NCI-H187 treated with DMSO at 0.1 percent for 48 hours (cell line): ENCODE measurements at places on chromosomes 5 and 9.

DNA sequence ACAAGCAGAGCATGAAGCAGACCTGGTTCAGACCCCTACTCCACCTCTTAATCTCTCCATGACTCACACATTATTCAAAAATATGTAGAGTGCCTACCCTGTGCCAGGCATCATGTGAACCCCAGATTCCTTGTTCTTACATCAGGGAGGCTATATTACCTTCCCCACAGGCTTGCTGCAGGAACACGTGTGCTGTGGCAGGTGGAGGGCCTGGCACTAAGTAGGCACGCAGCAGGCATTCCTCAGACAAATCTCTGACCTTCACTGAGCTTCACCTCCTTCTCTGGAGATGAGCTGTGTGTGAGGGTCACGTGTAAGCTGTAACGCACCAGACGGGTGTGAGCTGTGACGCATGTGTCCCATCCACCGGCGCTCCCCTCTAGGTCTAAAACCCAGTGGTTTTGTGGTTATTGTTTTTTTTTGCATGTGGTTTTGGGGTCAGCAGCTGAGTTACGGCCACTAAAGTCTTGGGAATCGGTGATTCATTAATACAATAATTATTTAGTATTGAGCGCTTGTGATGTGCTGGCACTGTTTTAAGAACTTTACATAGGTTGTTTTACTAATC lies 30.3 kb downstream of the ANGPTL2 start:
- no peak for DNase-seq

- no peak for DNase-seq
Observed at GRCh38 chr5:83050723-83051340, 26.4 kb downstream of the TMEM167A start.

DNA sequence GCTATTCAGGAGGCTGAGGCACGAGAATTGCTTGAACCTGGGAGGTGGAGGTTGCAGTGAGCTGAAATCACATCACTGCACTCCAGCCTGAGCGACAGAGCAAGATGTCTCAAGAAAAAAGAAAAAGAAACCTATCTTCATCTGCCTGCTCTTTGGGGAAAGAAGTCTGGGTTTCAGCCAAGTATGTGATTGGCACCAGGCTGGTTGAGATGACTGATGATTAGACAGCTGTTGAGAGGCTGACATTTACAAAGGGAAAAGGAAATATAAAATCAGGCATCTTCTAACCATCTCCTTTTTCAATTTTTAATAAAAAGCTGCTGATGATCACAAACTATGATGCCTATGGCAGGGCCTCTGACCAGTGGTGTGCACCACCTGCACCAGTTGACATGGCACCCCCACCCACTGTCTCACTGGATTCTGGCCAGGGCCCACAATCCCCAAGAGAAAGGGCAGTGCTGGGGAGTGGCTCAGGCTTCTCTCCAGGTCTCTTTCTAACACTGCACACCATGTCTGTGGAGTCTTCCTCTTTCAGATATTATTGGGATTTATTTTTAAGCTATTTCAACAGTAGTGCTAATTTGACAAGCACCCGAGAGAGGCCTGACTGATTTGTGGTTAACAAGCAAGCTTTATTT lies 17.2 kb upstream of the C5orf15 start:
- no peak for DNase-seq

GRCh38 chr5:157558041-157558595 lies 17.5 kb downstream of the ADAM19 start:
- DNase-seq: no peak

DNA sequence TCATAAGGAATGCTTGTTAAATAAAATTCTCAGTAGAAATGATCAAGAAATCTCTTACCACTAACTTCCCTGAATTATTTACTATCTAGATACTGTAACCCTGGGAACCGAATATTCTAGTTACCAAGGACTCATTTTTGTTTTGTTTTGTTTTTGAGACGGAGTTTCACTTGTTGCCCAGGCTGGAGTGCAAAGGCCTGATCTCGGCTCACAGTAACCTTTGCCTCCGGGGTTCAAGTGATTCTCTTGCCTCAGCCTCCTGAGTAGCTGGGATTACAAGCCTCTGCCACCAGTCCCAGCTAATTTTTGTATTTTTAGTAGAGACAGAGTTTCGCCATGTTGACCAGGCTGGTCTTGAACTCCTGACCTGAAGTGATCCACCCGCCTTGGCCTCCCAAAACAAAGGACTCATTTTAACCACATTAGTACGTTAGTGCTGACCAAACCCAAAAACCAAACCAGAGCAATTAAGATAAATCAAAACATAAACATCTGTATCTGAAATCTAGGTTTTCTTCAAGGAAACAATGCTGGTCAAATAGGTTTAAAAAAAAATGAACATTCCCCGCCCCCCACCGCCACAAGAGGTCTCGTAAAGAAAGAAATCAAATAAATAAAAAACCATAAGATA lies 3.7 kb downstream of the TXN start:
- DNase-seq: no peak

DNA sequence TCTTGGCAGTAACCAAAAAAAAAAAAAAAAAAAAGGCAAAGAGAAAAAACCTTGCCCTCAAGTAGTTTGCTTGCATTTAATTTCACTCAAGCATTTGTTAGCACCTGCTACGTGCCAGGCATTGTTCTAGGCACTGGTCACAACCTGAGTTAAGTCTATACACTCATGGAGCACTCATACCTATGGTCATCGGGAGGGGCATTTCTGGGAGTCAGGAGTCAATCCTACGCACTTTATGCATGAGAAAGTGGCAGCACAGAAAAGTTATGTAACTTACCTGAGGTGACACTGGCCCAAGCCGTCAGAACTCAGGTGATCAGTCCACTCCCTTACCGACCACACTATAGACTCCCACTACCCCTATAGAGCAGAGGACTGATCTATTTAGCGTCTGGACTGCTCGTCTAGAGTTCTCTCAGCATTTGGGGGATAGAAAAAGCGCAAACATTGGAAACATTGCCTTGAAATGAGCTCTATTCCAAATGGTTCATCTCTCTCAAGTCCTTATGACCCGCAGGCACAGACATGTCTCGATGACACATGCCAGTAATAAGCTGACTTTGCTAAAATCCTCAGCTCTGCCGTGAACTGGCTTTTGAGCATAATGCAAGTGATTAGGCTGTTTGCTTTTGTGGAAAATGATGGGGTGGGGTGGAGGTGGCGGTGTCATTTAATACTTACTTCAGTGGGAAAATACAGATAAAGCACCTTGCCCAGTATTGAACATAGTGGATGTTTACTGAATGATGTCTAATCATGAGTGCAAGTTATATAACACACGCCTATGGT lies 160.2 kb downstream of the ARHGEF28 start:
- DNase-seq: no peak

- no peak for DNase-seq
Observed at GRCh38 chr5:42604171-42604711, 152.4 kb upstream of the CCDC152 start.

DNA sequence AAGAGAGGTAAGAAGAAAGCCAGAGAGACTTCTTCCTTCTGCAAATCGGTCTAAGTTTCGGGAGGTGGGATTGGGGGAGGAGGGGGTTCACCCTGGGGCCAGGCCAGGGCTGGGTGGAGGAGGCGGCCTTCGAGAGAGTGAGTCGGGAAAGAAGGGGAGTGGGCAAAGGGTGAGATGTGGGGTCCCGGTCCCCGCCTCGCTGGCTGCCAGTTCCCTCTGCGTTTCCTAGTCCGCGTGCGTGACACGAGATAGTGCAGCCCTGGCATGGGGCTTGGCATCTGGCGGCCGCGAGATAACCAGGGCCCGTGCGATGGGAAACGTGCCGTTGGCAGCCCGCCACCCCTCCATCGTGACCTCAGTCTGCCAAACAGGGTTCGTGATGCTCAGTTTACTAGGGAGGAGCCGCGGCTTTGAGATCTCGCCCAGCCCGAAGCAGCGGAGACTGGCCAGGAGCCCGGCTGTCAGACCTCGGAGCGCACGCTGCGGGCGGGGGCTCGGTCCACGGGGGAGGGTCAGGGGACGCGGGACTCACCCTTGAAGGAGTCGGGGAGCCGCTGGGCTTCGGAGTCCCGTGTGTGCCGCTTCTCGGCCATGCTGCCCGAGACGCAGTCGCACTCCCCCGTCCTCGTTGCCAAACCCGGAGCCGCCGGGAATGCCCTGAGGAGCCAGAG lies at the start of gene STOM:
TSS of gene STOM (minus strand) at position 656 of the 671 bp plus-strand sequence. CDS start at position 593, 63 bp downstream.
- no peak for DNase-seq

- no peak for DNase-seq
Observed at GRCh38 chr9:126499005-126499910, 114.5 kb upstream of the LMX1B start.

- DNase-seq: no peak
Observed at GRCh38 chr5:25570067-25570583, 925.3 kb upstream of the CDH10 start.

- no peak for DNase-seq
Observed at GRCh38 chr9:6893350-6894131, 135.8 kb downstream of the KDM4C start.

GRCh38 chr5:160327818-160328217 lies 15.5 kb upstream of the CCNJL start:
- DNase-seq: no peak

GRCh38 chr5:149666212-149666852 lies 63.8 kb upstream of the PPARGC1B start:
- no peak for DNase-seq

DNA sequence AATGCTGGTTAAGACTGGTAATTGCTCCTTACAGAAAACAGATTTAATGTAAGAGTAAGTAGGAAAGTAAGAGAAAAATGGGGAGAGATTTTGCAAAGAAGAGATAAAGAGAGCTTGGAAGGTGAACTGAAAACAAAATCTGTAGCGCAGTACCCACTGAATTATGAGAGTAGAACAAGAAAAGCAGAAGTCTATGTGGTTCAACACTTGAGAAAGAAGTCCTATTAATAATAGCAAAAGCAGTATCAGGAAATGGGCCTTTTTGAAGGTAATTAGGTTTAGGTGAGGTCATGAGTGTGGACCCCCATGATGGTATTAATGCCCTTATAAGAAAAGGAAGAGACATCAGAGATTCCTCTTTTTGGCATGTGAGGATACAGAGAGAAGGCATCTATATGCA lies 460.6 kb downstream of the CETN3 start:
- DNase-seq: no peak

DNA sequence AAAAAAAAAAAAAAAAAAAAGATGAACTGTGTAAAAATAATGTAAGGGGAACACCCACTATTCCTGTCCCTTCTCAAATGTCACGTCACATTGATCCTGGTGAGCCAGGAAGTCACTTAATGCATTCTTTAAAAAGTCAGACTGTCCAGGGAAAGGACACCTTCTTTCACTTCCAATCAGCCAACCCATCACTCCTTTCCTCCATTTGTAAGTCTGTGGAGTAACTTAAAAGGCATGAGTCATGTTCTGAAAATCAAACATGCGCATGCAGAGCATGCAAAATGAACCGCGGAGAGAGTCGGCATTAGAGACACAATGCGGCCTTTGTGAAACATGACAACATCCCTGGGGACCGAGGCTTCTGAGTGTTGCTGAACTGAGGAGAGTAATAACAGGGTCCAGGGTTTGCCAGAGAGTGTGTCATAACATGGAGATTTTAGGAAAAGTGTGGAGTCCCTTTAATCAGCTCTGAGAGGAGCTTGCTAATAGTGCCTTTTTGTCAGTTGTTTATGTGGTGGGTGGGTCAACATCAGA lies 77.6 kb upstream of the SEMA6A start:
- DNase-seq: peak; percentile 50

- no peak for DNase-seq
Observed at GRCh38 chr5:96187309-96188027, 225.8 kb upstream of the ELL2 start.

DNA sequence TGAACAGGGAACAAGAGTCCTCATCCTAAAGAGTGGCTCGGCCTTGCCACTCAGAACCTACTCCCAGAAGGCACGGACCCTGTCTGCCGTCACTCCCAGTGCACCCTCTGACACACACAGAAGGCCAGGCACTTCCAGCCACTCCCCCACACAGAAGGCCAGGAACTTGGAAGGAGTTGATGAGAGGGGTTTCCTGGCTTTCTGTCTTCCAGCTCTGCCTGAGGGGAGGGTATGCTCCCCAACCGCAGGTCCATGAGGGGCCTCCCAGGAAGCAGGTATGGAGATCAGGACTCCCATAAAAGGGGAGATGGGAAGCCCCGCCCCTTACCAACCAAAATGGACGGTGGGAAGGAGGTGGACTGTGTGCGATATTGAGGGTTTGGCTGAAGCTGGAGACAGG lies 247.6 kb upstream of the IRX4 start:
- no peak for DNase-seq

DNA sequence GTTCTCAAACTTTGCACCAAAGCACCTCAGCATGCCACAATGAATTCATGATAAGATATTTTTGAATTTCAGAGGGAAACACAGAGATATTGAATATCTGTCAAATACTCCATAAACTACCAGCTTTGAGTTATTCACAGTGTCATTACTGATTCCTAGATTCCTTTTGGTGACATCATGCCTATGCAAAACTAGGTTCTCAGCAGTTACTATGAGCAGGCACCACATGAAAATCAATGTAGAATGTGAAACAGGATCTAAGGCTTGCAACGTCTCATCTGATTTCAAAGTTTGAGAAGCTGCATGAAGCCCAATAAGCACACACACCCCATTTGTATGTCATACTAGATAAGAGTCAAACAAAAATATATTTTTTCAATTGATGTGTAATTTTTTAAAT lies 426.5 kb downstream of the NR2F1-AS1 start:
- no peak for DNase-seq

DNA sequence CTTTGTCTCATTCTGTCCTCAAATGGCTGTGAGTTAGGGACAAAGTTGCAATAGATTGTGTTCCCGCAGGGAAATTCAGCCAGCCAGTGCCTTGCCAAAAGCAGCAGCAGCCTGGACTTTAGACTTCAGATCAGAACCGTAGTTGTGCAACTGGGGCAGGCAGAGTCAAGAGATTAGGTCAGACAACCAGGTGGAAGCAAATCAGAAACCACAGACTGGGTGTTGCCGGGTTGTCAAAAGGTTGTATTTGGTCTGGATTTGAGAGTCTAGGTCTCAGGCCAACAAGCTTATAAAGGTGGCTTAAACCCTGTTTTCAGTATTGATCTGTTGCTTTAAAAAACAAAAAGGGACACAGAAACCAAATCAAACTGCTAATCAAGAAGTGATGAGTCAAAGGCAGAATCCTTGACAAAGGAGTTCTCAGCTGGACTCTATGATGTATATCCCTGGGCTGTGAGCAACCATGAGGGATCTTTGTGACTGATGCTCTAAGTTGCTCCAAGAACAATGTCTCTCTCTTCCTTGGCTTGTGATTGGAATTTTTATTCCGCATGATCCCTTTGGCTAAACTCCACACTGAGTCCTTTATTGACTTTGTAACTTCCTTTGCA lies 20.9 kb downstream of the RFK start:
- DNase-seq: no peak

DNA sequence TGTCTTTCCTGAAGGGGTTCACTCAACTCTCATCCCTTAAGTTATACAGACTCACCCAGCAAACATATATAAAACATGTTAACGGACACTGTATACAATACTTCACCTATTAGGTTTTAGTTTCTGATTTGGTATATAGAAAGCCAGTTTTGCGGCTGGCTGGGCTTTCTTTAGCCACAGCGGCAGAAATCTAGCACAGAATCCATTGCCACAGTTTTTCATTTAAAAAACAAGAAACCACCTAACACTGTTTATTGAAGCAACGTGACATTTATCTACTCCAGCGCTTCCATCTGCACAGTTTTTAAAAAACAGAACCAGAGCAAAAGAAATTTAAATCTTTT lies 67.3 kb downstream of the SNX30 start:
- DNase-seq: no peak

GRCh38 chr9:81620002-81620390 lies 69.4 kb downstream of the TLE1 start:
- no peak for DNase-seq
